ENCODE measurements at places on chromosomes 7 and 10.

DNA sequence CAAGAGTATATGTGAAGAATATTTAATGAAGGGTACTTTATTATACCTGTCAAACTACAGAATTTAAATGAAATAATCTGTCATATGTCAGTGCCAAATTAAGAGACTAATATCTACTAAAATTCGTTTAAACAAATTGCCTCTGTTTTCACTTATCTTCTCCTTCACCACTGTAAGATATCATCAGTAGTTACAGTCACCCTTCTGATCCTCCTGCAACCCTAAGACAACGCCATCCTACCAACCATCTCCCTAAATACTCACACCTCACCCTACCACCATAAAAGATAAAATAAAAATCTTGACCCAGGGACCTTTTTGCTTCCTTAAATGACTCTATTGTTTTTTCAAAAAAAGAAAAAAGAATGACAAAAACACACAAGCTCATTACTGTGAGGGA lies 20.8 kb downstream of the EZH2 start:
- no peak for DNase-seq

DNA sequence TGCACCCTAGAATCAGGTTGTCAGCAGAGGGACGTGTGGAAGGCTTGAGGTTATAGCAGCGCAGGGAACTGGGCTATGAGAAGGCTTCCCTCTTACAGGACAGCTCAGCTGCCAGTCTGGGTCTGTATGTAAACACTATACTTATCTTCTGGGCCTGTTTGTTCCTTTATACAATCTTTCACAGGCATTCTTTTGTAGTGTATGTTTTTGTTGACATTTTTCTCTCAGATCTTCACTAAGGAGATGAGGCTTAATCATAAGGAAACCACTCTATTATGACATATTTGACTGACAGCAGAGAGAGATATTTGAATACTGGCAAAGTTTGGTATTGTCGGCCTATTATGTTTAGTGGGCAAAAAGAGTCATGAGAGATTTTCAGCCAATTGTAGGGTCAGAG lies 929 bp downstream of the GBF1 start:
- DNase-seq, result no peak

DNA sequence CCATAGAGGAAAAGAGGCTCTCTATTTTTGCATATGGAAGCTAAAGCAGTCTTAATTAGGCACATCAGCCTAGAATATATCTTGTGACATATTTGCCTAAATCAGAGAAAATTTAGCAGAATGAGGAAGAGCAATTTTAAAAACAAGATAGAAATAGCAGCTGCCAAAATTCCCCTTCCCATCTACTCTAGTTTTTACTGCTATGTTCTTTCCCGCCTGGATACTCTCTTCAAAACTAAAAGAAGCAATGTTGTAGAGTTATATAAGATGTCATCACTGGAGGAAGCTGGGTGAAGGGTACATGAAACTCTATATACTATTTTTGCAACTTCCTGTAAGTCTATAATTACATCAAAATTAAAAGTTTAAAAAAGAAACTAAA lies 87.0 kb downstream of the ARMH3 start:
- DNase-seq, result no peak

DNA sequence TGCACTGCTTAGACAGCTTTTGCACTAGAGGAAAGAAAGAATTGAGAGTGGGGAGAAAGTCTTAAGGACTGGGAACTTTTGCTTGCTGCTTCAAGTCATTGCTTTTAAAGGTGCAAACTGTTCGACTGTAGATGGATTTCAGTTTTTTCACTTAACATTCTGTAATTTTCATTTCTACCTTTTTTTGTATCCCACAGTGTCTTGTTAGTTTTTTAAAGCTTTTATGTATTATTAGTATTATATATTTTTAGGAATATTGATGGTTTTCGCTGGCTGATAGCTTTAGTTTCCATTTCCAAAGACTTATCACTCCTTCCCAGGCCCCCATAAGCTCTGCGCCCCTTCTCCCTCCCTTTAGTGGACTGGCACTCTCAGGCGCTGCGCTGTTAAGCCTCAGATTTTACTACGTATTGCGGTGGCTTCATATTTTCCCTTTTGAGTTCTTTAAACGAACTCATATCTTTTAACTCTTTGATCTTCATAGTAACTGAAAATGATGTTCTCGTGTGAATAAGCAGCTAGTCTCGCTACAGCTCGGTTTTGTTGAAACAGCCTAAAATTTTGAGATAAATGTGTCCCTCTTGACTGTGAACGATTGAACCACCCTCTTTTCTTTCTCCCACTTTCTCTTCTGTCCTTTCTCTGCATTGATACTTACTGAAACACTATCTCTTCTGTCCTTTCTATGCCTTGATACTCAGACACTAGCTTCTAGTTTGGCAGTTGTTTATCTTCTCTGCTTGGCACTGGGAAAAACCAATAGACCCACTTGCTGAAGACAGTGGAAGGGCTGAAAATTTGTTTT lies 2.5 kb upstream of the ETV1 start:
- no peak for DNase-seq

DNA sequence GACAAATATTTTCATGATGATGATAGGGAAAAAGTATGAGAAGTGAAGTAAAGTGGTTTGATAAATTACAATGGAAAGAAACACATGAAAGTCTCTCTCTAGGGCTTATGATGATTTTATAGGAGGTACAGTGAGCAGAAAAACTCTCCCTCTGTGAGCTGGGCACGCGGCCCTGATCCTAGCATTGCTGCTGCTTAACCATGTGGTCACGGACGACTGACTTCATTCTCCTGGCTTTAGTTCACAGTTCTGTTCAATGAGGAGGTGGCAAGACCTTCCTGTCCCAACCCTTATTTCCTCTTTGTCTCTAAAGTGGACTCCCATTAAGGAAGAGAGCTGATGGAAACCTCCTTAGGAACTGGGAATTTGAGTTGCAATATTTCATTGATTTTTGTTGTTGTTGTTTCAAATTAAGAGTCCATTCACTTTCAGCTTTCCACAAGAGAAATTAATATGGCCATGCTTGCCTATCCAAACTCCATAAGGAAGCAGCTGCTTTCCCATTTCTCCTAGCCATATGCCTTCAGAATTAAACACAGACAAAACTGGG lies 8.2 kb upstream of the PON3 start:
- peak; percentile 58 for DNase-seq

DNA sequence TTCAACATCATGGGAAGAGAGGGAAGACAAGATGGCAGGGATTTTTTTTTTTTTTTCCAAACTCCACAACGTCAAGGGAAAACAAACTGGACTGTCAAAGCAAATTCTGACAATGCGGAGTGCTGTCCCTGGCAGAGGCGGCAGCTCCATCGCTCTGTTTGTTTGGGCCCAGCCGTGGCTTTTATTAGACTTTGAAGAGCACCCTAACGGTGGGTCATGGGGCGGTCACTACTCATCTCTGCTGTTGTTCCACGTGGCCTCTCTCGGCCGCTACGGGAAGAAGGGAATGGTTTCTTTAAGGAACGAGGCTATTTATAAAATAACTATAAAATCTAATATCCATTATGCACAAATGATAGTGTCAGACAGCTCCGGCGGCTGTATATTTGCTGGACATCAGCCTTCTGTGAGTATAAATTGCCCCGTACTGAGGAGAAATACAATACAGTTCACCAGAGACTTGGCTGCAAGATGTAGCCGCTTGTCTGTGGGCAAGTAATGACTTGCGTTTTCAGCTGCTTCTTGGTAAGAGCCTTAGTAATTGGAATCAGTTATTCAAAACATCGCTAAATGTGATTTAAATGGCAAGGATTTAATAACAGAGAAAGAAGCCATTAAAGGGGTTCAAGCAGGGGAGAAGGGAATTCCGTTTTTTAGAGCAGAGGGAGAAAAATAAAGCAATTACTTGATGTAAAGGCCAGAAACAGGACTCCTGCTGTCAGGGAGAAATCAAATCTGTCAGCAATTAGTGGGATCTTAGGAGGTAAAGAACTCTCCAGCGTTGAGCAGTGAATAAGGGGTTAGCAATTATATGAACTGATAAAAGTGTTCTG lies 61.7 kb upstream of the RAB11FIP2 start:
- DNase-seq, result no peak

- no peak for DNase-seq
Observed at GRCh38 chr7:99679032-99679399, 780 bp downstream of the CYP3A5 start.

DNA sequence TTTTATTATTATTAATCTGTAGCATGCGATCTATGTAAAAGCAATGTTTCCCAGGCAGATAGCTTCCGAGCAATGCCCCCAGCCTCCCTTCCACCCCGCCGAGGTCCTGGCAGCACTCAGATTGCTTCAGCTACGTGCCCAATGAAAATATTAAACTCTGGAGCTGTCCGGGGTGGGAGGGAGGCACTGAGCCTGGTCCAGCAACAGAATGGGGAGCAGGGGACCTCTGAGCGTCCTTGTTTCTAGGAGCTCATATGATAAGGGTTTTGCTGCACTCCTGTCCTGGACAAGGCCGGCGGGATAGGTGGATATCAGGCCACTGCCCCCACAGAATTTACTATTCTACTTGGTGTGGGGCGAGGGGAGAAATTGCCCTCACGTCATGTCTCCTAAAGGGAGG lies 44.5 kb upstream of the CDK1 start:
- no peak for DNase-seq

GRCh38 chr7:5443678-5444077 lies 20.0 kb upstream of the TNRC18 start:
- no peak for DNase-seq

DNA sequence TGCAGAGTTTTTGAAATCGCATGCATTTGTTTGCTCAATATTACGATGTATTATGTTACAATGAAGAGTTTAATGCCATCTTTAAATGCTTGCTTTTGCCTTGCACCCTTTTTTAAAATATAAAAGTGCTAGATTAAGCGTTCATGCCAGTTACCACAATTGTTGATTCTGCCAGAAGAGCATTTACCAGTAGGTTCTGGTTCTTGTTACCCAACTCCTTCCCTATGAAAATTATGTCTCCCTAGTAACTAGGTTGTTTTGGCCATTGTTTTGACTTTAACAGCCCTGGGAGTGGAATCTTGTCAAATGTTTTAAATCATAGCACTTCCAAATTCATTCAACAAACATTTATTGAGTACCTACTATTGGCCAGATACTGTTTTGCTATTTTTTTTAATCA lies 32.8 kb upstream of the CDK14 start:
- no peak for DNase-seq

DNA sequence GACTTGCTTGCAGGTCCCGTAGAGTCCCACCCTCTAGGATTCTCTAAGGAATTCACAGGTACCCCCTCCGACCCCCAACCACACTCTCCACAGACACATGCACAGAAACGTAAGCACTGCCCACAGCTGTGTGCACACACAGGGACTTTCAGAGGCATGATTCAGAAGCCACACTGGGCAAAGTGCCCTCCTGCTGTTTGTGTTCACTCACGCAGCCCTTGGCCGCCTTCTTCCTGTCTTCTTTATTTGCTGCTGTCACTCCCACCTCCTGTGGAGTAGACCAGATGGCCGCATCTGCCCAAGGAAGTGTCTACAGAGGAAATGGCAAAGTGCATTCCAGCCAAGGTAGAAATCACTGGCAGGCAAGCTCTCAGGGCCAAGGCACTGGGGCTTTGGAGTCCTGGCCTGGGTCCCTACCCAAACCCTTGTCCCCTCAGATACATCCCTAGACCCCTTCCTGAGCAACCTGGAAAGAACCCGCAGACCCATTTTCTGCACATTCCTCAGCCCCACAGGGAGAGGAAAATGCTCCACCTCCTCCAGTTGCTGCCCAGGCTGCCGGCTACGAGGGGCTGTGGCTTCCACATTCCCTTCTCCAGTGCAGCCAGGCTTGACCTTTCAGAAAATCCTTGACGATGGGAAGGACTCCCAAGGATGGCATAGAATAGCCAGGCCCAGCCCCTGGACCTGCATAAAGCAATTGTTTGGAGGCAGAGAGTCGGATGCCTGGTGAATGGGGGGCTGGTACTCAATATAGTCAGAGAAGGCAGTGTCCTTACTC lies 21.6 kb upstream of the GIMAP8 start:
- DNase-seq, result no peak

- no peak for DNase-seq
Observed at GRCh38 chr10:28120043-28120749, 121.3 kb upstream of the ODAD2 start.

- no peak for DNase-seq
Observed at GRCh38 chr7:126657599-126658358, 595.0 kb downstream of the GRM8 start.

DNA sequence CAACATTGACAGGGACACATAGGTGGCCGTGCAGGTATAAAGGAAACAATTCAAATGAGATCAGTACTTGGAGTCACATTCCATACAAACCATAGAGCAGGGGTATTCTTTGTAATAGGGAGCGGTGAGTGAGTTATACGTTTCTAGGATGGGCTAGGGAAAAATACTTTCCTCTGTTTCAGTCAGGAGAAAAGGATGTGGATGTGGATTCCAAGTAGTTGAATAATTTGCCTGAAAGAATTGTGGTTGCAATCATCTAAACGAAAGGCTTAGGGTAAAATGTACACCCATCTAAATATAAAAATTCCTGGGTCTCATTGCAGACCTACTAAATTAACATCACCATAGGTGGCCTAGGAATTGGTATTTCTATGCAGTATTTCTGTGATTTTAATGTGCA lies 270.7 kb upstream of the IGFBP3 start:
- no peak for DNase-seq

- DNase-seq, result no peak
Observed at GRCh38 chr7:66301737-66302136, 96.6 kb downstream of the TPST1 start.

DNA sequence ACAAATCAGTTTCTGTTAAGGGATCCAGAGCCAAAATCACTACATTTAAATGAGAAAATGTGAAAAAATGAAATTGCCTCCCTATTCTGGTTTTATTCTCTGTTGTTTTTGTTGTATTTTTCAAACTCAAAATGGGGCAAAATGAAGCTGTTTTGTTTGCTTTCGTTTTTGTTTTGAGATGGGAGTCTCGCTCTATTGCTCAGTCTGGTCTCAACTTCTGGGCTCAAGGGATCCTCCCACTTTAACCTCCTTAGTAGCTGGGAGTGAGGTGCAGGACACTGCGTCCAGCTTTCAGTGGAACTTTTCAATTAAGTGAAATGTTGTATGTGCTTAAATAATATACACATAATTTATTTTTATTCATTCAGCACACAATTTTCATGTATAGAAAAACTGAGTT lies 205.0 kb downstream of the SORCS1 start:
- no peak for DNase-seq

DNA sequence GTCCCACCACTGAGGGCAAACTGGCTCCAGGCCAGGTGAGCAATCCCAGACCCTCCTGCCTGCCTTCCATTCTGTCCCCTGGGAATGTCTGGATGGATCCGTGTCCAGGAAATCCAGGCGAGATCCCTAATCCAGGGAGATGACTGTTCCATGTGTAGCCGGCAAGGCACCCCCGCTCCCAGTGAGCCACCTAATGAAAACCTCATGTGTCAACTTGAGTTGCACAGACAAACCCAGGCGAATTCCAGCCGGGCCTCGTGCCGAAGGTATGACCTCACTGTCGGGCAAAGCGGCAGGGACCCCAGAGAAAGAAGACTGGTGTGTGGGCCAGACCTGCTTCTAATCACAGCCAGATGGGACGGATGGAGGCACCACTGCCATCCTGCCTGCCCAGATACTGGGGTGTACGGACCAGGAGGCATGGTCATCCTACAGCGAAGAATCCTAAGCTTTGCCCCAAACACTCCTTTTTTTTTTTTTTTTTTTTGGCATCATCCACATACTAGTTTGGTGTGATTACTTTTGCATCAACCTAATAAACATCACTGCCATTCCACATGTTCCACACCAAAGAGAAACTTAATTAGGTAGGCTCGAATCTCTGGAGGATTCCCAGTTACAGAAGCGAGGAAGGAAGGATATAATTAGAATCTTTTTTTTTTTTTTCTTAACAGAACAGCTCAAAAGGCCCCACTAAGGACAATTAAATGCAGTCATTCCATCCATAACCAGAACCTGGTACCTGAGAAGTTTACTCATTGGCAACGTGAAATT lies 313.1 kb downstream of the CALN1 start:
- no peak for DNase-seq

Data from left ventricle myocardium superior (tissue), 1 donor.